ENCODE measurements at places on chromosomes 7 and 10. TPM values are rescaled to one million over a fixed set of nuclear protein-coding genes. Genes with fewer than 3 reads are reported as not detected.

GRCh38 chr7:100896732-100897608 lies 1.3 kb upstream of the ACHE start:
- no peak for DNase-seq

- no peak for DNase-seq
Measured at GRCh38 chr7:50558294-50559053, 6.7 kb downstream of the DDC start.

The CFAP46 gene
- polyA plus RNA-seq, result 2.3 TPM

The IFIT3 gene
- polyA plus RNA-seq, result 14.0 TPM

The PLXDC2 gene
- polyA plus RNA-seq, result 127 TPM
